ENCODE measurements at places on chromosomes 13 and 19.

GRCh38 chr19:5339950-5340636, 519 bp downstream of the PTPRS start:
- DNase-seq: no peak

GRCh38 chr13:111462221-111462764, 141.9 kb downstream of the TEX29 start:
- no peak for DNase-seq

DNA sequence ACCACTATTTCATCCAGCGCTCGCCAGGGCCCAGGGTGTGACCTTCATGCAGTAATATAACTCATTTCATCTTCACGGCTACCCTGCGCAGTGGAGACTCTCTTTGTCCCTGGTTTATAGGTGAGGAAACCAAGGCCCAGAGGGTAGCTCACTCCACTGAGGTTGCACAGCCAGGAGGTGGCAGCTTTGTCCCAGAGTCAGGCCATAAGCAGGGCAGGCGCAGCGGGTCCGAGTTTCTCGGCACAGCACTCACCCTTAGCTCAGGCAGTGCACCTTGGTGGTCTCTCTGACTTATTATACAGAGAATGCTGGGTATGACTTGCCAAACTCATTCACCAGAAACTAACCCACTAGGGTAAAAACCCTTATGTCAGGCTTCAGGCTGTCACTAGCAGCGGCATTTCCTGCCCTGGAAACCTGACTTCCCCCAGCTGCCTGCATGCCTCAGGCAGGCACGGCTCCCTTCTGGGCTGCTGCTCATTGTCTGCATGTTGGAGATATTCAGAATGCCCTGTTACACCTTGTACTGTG, 24.5 kb downstream of the PPP5C start:
- DNase-seq: no peak

DNA sequence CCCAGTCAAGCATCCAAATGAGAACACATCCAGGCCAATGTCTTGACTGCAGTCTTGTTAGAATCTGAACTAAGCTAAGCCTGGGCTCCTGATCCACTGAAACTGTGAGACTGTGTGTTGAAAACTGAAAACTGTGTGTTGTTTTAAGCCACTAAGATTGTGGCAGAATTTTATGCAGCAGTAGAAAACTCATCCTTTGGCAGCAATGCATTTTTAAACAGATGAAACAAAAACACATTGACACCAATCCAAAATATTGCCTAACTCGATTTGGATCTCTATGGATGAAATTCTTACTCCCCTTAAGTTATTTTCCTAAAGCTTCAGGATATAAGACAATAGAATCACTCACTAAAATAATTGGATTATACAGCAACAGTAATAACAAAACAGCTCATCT, 202.3 kb upstream of the KLF12 start:
- no peak for DNase-seq

GRCh38 chr13:110017379-110017778, 231.0 kb upstream of the IRS2 start:
- no peak for DNase-seq

GRCh38 chr13:90689111-90689510, 658.4 kb upstream of the MIR17HG start:
- no peak for DNase-seq

DNA sequence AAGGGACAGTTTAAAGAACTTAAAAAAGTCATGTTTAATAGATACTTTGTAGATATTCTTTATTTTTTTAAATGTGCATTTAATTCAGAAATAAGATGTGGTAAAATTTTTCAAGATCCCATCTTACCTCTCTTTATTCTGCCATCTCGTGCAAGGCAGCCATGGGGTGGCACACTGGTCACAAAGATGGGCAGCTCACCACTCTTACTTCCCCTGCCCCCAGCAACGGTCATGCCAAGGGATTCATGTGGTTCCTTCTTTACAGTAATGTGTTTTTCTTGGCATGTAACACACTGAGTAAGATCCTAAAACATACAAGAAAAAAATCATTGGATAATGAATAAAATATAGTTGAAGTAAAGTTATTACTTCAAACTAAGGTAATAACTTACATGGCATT, 64.2 kb downstream of the LNX2 start:
- DNase-seq: no peak

GRCh38 chr13:102907886-102908515, 62.2 kb downstream of the ERCC5 start:
- no peak for DNase-seq

DNA sequence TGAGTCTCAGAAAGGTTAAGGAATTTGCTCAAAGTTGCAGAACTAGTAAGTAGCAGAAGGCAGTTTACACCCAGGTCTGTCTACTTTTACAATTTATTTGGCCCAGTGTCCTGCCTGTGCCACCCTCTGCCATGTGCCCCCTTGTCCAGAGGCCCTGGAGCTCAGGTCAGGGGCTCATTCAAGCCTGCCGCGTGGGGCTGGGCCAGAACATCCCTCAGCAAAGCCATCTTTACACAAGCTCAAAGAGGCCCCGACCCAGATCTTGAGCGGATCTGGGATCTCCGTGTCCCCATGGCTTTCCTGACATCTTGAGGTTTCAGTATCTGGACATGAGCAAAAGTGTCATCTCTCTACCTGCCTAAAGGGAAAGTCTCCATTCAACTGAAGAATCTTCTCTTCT, 76.4 kb upstream of the VSTM2B start:
- DNase-seq: no peak

DNA sequence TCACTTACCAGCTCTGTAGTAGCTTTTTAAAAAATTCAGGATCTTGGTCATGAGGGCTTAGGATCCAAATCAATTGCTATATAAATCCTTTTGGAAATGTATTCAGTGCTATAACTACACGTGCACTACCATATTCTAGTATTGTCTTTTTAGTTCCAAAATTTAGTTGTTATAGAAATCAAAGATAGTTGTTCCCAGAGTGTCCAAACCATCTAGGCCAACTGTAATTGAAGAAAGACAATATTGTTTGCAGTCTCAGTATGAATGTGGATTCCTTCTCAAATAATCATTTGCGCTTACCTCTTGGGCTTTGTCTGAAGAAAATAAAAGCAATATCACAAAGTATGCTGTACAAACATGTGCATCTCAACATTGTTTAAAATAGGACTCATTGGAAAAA, 184.1 kb upstream of the EDNRB start:
- no peak for DNase-seq

DNA sequence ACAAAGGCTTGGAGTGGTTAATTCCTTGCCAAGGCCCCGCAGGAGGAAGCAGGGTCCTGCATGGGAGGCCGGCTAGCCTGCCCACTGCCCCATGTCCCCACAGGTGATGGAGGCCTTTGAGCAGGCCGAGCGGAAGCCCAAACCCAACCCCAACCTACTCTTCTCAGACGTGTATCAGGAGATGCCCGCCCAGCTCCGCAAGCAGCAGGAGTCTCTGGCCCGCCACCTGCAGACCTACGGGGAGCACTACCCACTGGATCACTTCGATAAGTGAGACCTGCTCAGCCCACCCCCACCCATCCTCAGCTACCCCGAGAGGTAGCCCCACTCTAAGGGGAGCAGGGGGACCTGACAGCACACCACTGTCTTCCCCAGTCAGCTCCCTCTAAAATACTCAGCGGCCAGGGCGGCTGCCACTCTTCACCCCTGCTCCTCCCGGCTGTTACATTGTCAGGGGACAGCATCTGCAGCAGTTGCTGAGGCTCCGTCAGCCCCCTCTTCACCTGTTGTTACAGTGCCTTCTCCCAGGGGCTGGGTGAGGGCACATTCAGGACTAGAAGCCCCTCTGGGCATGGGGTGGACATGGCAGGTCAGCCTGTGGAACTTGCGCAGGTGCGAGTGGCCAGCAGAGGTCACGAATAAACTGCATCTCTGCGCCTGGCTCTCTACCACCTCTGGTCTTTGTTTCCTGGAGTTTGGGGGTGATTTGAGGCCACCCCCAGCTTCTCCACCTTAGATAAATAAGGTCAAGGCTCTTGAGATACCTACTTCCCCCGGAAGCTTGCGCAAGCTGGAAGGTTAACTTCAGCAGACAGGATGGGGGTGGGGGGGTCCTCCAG, 2.6 kb downstream of the B3GNT8 start:
- no peak for DNase-seq

GRCh38 chr13:112730157-112730671, 40.4 kb downstream of the ATP11A start:
- no peak for DNase-seq

DNA sequence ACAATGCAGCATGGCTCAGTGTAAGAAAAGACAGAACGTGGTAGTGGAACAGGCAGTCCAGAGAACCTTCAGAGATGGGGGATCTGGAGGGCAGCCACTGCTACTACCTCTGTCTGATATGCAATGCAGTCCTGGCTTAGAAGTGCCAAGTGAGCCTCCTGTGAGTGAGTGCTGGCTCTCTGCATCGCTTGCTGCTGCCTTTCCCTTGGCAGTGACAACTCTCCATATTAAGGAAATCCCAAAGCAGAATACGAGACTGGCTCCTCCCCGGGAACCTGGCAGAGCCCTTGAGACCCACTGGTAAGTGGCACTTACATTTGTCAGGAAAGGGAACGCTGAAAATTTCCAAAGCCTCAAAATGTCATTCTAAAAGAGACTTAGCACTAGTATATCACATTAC, 7.5 kb downstream of the DOCK9 start:
- DNase-seq: no peak

- no peak for DNase-seq
Measured at GRCh38 chr13:112333756-112334543, 42.2 kb upstream of the SPACA7 start.

- peak; percentile 88 for DNase-seq
Measured at GRCh38 chr19:42254850-42255765, at the start of gene ERF. ERF (minus strand) TSS chr19:42255128; CDS start chr19:42254999, 129 bp downstream.

DNA sequence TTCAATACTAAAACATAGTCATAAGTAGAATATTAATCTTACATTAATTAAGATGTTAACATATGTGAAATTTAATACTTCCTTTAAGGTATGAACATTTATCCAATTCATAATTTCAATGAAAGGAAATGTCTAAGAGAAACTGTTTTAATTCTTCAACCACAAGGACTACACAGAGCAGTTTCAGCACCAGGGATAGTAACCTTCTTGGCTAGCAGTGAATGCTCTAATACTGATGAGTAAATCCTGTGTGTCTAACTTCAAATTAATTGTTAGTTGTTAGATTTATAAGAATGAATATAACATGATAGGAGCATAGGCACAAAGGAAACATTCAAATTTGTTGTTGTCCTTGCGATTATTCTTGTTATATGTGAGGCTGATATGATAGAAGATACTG, 15.6 kb upstream of the NBEA start:
- peak; percentile 4 for DNase-seq

GRCh38 chr13:28355822-28356371, 139.0 kb downstream of the FLT1 start:
- peak; percentile 38 for DNase-seq

DNA sequence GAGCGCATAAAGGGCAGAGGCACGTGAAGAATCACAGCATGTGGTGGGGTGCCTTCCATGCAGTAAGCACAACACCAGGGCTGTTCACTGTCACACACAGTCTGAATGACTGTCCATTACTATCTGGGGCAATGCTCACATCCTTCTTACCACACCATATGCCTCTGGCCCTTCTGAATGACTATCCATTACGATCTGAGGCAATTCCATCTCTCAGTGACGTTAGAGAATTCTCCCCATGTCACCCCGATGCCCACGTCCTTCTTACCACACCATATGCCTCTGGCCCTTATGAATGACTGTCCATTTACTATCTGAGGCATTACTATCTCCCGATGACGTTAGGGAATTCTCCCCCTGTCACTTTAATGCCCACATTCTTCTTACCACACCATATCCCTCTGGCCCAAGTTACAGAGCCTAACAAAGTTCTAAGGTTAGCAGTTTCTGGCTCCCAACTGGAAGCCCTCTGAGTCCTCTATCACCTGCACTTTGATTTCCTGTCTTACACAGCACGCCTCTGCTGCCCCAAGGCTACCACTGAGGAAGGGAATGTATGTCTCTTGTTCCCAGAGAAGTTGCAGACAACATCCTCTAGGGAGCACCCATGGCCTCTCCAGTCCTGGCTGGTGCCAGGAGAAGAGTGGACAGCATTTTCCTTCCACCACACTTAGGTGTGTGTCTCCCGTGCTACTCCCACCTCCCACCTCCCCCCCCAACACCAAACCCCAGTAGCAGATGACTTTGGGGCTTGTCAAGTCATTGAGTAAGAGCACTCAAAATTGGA, 154.8 kb downstream of the COG6 start:
- no peak for DNase-seq

GRCh38 chr13:30846311-30846710, 59.8 kb upstream of the MEDAG start:
- no peak for DNase-seq

GRCh38 chr13:80989241-80989640, 648.3 kb upstream of the SPRY2 start:
- no peak for DNase-seq

DNA sequence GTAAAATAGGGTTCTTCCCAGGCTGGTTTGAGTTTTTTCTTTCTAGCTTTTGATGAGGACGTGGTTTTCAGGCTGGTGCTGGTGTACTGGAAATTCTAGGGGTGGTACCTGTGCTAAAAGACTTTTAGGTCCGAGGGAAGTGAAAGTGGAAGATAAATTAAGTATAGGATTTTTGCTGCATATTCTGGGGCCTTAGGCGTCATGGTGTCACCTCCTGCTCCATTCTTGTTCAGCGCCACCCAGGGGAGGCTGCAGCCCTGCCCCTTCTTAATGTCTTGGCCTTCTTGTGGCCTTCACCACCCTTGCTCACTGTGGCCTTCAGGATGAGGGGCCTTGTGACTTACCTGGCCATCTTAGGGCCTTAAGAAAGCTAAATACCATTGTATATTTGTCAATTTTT, 12.4 kb downstream of the ZNF552 start:
- DNase-seq: no peak

- no peak for DNase-seq
Measured at GRCh38 chr19:39264306-39265290, 3.6 kb upstream of the IFNL2 start.

DNA sequence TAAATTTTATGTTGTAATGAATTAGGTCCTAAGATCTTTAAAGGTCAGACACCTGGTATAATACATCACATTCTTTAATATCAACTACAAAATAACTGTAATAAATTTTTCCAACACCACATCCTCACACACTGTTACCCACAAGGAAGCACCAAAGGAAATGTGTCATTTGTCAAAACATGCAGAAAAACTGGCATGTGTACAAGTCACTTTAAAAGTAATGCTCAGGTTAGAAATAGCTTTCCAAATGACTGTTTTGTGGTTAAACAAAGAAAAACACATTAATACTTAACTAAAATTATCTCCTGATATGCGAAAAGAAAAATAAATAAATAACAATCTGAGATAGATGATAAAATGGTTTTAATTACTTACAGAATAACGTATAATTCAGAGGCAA, 74.7 kb downstream of the MZT1 start:
- DNase-seq: no peak

- DNase-seq: no peak
Measured at GRCh38 chr19:37333457-37333856, 37.4 kb upstream of the ZNF527 start.

GRCh38 chr19:18046059-18046718, 38.2 kb downstream of the ARRDC2 start:
- DNase-seq: no peak

DNA sequence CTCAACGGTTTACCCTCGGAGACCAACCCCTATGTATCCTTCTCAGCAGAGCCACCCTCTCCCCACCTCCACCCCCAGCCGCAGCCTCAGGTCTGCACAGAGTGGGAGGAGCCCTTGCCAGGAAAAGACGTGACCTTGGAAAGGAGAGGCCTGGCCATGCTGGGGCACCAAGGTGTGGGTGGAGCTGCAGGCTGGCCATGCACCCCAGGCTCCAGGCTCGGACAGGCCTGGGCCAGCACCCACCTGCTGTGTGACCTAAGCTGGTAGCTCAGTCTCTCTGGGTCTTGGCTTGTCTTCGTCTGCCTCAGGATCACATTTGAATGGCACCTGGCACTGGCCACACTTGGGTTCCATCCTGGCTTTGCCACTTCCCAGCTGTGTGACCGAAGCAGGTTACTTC, 29.5 kb downstream of the CCDC8 start:
- DNase-seq: no peak

GRCh38 chr13:112072534-112073244, 5.7 kb downstream of the SOX1 start:
- DNase-seq: no peak

All from thymus (tissue), 14 donors.